ENCODE measurements at places on chromosomes 7 and 10.

DNA sequence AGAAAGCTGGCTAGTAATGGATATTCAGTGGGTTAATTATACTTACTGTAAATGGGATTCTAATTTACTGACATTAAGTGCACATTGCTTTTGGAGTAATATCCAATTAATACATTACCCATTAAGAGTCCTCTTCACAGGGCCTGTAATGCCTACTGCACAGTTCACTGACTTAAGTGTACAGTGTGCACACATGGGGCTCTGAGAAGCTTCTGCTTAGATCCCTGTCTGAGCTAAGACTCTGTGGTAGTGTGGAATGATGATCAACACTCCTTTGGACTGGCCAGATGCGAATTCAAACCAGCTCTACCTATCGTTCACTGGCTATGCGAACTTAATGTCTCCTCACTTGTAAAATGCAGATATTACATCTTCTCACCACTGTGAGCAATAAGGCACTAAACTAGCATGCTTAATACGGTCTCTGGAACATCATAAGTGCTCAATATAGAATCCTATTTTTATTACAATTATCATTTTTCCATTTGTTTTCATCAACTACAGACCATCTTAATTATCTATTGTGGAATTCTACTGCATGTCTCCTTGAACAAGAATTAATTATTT, 53.8 kb upstream of the SEC61G start:
- no peak for DNase-seq

DNA sequence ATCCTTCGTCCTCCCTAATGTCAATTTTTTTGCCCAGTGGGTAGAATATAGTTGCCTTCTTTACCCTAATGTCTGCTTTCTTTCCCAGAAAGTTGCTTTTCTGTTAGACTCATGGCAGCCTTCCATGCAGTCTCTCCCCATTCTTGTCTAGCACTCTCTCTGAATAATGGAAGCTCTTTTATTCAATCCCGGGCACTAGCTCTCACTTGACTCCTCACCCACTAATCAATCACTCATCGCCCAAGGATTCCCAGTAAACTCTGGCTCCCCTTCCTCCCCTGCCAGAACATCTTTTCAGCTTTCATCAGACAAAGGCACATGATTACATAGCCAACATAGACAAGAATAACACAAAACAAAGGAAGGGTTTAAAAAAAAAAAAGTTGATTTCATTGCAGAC, 100.2 kb upstream of the RELN start:
- no peak for DNase-seq

DNA sequence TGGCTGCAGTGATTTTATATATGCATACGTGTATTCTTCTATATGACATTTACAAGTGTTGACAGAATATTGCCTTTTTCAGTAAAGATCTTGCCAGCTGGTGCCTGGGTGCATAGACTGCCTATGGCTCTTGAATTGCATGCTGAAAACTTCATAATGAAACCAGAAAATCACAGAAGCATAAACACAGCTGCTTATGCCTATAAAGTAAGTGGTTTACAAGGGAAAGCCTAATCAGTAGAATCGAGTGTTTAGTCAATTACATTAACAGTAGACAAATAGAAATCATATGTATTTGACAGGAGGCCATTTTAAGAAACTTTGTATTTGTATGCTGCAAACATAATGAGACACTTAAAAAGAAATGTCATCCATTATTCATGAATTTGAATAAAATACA, 82.5 kb downstream of the TMEM168 start:
- DNase-seq: no peak

DNA sequence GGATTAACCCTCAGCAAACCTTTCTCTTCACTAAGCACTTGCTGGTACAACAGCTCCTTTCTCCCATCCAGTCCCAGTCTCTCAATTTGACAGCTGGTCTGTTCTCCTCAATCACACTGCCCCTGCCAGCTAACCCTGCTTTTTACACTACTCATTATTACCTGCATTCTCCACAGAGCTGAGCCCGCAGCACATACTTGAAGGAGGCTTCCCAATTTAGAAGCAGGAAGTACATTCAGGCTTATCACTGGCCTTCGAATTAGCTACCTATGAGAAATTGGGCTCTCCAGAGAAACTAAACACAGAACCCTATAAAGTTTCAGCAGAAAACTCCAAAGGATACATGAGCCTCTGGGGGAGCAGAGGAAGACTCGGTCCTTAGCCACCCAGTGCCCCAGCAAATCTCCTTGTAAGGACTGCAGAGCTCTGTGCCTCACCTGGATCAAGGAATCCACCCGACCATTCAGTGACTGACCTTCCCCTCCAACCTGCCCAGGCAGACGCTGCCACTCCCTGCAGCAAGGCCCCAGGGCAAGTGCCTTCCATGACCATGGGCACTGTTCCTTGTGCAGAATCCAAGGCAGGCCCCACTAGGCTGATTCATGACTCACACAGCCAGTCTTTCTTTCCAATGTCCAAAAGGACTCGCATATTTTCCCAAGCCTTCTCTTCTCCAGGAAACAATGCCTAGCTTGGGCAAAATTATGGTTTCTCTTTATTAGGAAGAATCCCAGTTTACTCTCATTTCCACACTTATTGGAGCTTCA, 68.0 kb downstream of the VOPP1 start:
- no peak for DNase-seq

GRCh38 chr7:2755531-2755930, 67.5 kb downstream of the AMZ1 start:
- DNase-seq: no peak

DNA sequence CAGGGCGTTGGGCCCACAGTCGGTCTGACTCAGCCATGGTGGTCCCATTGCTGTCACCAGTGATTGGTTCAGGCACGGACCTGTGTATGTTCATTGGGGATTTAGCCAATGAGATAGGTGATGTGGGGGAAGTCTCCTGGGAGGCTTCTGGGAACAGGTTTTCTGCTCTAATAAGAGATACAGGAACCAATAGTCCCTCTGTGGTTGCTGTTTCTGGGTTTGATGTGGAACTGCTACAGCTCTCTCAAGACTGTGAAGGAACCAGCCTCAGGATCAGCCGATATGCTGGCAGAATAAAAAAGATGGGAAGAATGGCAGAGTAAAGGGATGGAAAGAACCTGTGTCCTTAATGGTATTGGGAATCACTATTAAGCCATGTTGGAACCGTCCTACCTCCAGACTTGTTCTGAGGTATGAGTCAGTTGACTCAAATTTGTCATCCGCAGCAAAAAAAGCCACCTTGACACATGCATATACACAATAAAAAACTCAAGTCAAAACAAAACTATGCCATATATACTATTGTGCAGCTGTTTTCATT, 70.6 kb downstream of the MCMBP start:
- DNase-seq: no peak

GRCh38 chr10:69901022-69901421, 99.3 kb downstream of the COL13A1 start:
- no peak for DNase-seq

GRCh38 chr7:50791938-50792341, 9.2 kb upstream of the GRB10 start:
- DNase-seq: no peak

- DNase-seq: no peak
Measured at GRCh38 chr7:78333530-78334425, 535.2 kb downstream of the PHTF2 start.

DNA sequence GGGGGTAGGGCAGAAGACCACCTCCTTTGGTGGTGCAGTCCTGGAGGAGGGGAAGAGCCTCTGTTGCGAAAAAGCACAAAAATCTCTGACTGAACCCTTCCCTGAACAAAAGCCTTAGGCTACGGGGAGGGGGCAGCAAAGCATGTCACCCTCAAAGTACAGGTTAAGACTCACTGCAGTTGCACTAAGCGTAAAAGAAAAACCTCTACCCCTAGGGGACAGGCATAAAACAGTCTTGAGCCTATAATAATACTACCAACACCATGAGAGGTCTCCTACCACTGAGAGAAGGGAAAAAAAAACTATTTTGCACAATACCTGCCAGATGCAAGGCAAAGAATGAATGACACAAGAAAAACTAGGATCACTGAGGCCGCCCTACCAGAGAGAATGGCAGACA, 17.3 kb downstream of the TNPO3 start:
- no peak for DNase-seq

GRCh38 chr7:98165827-98166667, 45.2 kb upstream of the BHLHA15 start:
- DNase-seq: no peak

DNA sequence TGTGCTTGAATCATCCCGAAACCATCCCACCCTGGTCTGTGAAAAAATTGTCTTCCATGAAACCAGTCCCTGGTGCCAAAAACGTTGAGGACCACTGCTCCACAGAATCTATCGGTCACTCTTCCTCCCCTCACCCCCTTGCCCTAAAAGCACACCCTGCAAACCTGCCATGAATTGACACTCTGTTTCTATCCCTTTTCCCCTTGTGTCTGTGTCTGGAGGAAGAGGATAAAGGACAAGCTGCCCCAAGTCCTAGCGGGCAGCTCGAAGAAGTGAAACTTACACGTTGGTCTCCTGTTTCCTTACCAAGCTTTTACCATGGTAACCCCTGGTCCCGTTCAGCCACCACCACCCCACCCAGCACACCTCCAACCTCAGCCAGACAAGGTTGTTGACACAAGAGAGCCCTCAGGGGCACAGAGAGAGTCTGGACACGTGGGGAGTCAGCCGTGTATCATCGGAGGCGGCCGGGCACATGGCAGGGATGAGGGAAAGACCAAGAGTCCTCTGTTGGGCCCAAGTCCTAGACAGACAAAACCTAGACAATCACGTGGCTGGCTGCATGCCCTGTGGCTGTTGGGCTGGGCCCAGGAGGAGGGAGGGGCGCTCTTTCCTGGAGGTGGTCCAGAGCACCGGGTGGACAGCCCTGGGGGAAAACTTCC, 784 bp upstream of the SERPINE1 start:
- DNase-seq: no peak

- no peak for DNase-seq
Measured at GRCh38 chr10:99698504-99699080, 33.3 kb downstream of the COX15 start.

- DNase-seq: no peak
Measured at GRCh38 chr10:167383-167782, 32.1 kb downstream of the ZMYND11 start.

DNA sequence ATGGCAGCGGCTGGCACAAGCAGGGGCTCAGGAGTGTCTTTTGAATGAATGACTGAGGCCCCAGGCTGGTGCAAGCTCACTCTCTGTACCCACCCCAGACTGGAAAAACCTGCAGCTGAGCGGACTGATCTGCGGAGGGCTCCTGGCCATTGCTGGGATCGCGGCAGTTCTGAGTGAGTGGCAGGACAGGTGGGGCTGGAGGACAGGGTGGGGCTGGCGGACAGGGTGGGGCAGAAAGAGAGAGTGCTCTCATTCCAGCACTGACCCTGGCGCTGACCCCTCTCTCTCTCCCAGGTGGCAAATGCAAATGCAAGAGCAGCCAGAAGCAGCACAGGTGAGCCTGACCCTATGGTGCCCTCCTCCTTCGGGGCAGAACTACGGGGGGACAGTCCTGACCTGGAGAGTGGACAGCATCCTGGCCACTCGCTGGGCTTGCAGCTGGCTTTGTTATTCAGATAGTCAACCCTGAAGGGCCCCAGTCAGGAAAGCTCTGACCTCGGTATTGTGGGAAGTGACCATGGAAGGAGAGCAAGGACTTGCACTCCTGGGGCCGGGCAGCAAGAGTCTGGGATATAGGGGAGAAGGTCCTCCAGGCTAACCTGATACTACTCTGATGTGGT, 4.1 kb downstream of the FXYD4 start:
- DNase-seq: no peak

- no peak for DNase-seq
Measured at GRCh38 chr10:42421812-42422211, 216.6 kb downstream of the ZNF33B start.

DNA sequence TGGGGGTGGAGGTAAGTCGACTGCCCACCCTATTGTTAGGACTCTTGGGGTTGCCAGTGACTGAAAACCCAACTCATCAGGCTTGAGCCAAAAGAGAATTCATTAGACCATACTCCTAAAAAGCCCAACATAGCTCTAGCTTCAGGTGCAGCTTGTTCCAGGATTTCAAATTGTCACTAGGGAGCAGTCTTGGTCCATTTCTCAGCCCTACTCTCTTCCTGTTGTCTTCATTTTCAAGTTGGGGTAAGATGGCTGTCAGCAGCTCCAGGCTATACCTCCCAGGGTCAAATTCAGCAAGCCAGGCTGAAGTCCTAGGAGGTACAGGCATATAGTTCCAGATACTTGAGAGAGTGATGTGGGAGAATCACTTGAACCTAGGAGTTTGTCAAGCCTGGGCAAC, 14.9 kb upstream of the COL13A1 start:
- no peak for DNase-seq

- no peak for DNase-seq
Measured at GRCh38 chr10:48536916-48537890, 67.7 kb downstream of the ARHGAP22 start.

- no peak for DNase-seq
Measured at GRCh38 chr7:77425101-77426051, 9.2 kb upstream of the GSAP start.

- no peak for DNase-seq
Measured at GRCh38 chr10:113047151-113047550, 97.1 kb downstream of the TCF7L2 start.

GRCh38 chr7:142345811-142346210, 88.0 kb upstream of the PRSS58 start:
- no peak for DNase-seq

DNA sequence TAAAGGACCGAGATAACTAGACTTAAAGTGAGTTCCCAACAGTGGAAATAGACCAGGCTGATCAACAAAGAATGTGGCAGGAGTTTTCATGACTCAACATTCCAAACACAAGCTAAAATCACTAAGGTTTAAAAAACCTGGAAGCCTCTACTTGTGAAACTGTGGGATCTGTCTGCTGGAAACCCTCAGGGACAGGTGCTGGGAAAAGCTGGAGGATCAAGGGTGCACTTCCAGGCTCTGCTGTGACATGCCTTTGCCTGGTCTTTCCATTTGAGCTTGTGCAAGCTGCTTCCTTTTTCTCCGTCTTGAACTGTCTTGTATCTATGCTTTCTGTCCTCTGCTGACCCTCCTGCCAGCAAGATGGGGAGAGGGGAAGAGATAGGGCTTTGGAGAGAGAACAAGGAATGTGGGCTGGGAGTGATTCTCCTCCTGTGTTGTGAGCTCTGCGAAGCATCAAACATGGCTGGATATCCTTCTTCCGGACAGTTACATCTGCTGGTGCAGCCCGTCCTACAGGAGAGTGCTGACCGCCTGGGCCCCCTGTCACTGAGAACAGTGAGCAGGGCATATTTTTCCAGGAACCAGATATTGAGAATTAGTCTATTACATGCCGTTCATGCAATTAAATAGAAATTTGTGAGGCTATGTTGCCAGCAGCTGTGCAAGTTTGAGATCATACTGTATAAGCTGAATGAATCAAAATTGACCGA, 25.5 kb downstream of the ARHGAP22 start:
- no peak for DNase-seq

GRCh38 chr10:68367121-68367520, 34.4 kb upstream of the PBLD start:
- DNase-seq: no peak

Data from stimulated activated CD4-positive, alpha-beta T cell treated with anti-CD3 and anti-CD28 coated beads, TNF-alpha, amount 100 ng/mL, for 1 hour (primary cell).